Forelimb muscle (tissue), 1 donor: ENCODE measurements at places on chromosomes 6 and 20. TPM values are rescaled to one million over a fixed set of nuclear protein-coding genes. Genes with fewer than 3 reads are reported as not detected.

The EDEM2 gene
- 8.6 TPM for polyA plus RNA-seq

The SMLR1 gene
- polyA plus RNA-seq: 0.10 TPM

The DNMT3B gene
- 3.7 TPM for polyA plus RNA-seq

The CTSZ gene
- polyA plus RNA-seq: 57.3 TPM

The INSM1 gene
- 0.14 TPM for polyA plus RNA-seq

The ADAM33 gene
- polyA plus RNA-seq: 71.3 TPM

The MYO6 gene
- polyA plus RNA-seq: 5.8 TPM

The TMEM151B gene
- polyA plus RNA-seq: 0.25 TPM

The GRM1 gene
- not detected for polyA plus RNA-seq

The CRISP2 gene
- polyA plus RNA-seq: not detected

The KCNQ2 gene
- 3.5 TPM for polyA plus RNA-seq

The RPP40 gene
- polyA plus RNA-seq: 12.5 TPM

The CST4 gene
- not detected for polyA plus RNA-seq

The HDDC2 gene
- 52.5 TPM for polyA plus RNA-seq
